Type B pancreatic cell (in vitro differentiated cells): ENCODE measurements at places on chromosomes 11 and 22. TPM values are rescaled to one million over a fixed set of nuclear protein-coding genes. Genes with fewer than 3 reads are reported as not detected.

OR52B2 gene
- total RNA-seq = not detected in 2 replicates

GRCh38 chr11:117771197-117771596, 25.8 kb downstream of the DSCAML1 start:
- no peak overlapping the region for H3K27ac ChIP-seq
- DNase-seq = no peak
- peaks cover 57% of the 10 kb centered on the region for H3K27me3 ChIP-seq
- H3K36me3 ChIP-seq = no peaks in the 10 kb centered on the region
- H3K4me1 ChIP-seq = peaks cover 5% of the 10 kb centered on the region

GRCh38 chr11:13166036-13166435, 111.6 kb upstream of the BMAL1 start:
- no peaks in the 10 kb centered on the region for H3K4me1 ChIP-seq
- H3K27me3 ChIP-seq = peaks cover 3% of the 10 kb centered on the region
- H3K4me3 ChIP-seq = no peak overlapping the region
- no peak for DNase-seq
- no peak overlapping the region for H3K27ac ChIP-seq
- no peaks in the 10 kb centered on the region for H3K36me3 ChIP-seq

DNA sequence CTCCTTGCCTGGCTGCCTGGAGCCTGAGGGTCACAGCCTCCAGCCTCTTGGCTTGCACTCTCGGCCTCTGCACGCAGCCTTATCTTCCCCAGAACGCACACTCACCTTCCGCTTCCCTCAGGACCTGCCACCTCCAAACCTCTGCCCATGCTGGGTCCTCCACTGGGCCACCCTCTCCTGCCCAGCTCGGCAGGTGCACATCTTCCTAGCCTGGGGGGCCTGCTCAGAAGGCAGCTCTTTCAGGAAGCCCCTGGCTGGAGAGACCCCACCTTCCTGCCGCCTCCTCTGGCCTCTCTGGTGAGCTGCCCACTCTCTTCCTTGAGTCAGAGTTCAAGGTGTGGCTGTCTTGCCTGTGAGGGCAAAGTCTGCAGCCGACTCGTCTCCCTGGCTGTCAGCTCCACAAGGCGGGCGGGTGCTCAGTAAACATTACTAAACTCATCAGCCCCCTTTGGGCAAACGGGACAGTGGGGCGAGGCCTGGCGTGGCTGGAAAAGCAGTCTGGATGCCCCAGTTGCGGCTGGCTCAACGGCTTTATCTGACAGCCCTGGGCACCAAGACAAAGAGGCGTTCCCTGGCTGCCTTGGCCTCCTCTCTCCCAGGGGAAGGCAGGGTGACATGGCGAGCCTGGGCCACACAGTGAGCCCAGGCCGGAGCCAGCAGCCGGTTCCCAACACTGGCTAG, 1.7 kb upstream of the LINC01488 start:
- H3K4me3 ChIP-seq = peak overlapping the region; percentile 59
- DNase-seq = no peak
- H3K27ac ChIP-seq = peak overlapping the region; percentile 58
- H3K36me3 ChIP-seq = no peaks in the 10 kb centered on the region
- peaks cover 9% of the 10 kb centered on the region for H3K4me1 ChIP-seq

DNA sequence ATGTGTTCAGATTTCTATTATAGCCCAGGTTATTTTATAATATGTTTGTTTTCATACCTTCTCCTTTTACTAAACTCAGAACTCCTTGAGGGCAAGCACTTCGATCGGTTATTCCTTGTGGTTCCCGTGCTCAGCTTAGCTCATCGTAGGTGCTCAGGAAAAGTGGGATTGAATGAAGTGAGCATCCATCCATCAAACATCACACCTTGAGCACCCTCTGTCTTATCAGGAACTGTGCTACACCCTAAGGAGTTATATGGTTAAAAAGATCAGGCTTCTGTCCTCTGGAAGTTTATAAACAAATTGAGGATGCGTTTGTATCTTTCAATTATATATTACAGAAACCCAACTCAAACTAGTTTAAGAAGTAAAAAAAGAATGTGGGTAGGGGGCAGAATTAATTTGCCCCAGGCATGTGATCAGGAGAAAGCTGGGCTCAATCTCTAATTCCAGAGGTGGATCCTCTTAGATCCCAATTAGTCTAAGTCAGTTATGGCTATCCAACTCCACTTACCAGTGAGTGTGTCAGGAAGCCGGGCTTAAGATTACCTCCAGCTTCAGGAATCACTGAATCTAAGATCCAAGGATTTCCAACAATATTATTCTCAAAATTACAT, 59.9 kb upstream of the RRAS2 start:
- peaks cover 9% of the 10 kb centered on the region for H3K4me1 ChIP-seq
- H3K4me3 ChIP-seq = no peak overlapping the region
- no peak for DNase-seq
- no peak overlapping the region for H3K27ac ChIP-seq

DNA sequence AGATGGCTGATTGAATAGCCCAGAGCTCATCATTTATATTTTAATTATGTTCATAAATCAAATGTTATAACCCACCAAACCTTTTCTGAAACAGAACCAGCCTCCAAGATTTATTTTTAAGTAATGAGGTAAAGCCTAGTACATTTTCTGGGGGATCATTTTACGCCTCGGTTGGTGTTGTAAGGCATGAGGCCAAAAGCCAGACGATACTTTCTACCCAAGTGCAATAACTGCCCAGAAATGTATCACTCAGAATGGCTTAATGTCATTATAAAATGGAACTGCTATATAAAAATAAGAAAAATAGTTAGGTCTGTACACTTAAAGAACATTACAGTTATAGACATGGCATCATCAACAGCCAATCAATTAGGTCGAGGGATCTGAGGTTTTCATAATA, 283.3 kb downstream of the CADM1 start:
- H3K4me3 ChIP-seq = no peak overlapping the region
- peaks cover 30% of the 10 kb centered on the region for H3K36me3 ChIP-seq
- no peak for DNase-seq
- H3K27ac ChIP-seq = no peak overlapping the region

DNA sequence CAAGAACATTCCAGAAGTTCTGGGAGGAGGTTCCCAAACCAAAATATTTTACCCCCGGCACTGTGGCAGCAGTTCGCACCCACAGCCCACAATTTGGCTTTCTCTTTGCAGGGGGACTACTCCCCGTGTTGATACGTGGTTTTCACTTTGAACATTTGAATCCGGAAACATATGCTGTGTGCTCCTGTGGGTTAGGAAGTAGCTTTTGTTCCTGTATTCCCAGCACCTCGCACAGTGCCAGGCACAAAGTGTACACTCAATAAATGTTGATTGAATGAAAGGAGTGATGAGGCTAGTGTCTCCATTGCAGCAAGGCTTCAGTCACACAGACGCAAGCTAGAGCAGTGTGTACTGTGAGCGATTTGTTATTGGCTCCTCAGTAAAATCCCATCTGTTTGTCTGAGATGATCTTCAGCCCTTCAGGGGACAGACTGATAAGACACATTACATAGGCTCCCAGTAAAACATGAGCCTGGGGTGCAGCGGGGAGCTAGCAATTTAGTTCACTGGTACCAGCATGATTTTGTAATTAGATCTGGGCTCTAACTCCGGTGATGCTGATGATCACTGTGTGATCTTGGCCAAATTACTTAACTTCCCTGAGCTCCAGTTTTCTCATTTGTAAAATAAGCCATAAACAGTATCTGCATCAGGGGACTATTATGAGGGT, 2.2 kb downstream of the LAYN start:
- no peak overlapping the region for H3K27ac ChIP-seq
- DNase-seq = no peak
- H3K27me3 ChIP-seq = peaks cover 54% of the 10 kb centered on the region
- peaks cover 23% of the 10 kb centered on the region for H3K4me1 ChIP-seq

DNA sequence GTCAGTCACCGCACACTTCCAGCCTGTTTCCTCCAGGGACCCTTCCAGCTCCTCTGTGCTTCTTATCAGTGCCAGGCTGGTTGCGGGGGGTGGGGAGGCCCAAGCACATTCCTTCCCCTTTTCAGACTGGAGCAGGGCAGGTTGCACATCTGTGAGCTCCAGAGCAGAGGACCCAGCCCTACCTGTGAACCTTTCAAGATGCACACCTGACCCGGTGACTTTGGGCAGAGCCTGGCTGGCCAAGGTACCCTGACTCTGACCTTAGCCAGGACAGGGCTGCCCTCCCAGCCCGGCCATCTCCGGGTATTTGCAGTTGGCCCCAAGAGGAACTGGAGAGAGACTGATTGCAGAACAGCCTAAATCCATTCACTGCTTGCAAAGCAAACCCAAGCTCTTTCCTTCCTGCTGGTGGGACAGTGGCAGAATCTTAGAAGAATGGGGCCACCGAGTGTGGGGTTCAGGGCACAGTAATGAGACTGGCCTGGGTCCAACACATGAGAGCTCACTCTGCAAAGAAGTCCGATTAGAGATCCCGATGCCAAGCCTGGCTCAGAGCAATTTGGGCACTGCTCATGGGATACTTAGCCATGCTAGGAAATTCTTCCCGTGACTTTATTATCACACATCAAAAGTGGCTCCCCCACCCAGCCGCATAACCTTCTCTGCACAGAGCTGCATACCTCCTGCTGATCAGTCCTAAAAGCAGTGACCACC, 64.7 kb upstream of the CCND1 start:
- no peak for DNase-seq
- no peak overlapping the region for H3K27ac ChIP-seq
- no peaks in the 10 kb centered on the region for H3K4me1 ChIP-seq
- H3K36me3 ChIP-seq = no peaks in the 10 kb centered on the region

DNA sequence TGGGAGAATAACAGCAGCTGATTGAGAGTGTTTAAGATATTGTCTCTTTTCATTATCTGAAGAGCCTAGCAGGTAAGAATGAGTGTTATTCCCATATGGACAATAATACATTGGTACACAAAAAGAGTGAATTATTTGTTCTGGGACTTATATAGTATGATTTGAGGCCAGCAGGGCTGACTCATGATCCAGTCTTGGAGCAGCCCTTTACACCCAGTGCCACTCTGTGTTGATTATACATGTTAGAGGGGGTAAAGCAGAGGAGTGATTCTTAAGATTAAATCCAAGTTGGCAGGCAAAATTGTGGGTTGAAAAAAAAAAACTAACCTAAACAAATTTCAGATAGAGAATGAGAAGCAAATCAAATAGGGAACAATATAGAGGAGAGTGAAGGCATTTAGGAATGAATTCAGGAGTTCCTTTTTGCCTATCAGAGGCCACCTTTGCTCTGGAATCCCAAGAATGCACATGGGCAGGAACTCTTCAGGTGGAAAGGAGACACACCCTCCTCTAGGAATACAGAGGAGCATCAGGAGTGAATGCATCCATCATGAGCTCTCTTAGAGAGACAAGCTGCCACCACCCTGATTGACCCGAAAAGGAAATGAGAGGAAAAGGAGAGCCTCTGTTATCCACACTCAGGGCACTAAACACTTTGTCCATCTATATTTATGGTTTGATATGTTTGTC, 19.2 kb upstream of the MRGPRX1 start:
- no peaks in the 10 kb centered on the region for H3K36me3 ChIP-seq
- no peak overlapping the region for H3K4me3 ChIP-seq
- H3K4me1 ChIP-seq = no peaks in the 10 kb centered on the region
- peaks cover 3% of the 10 kb centered on the region for H3K27me3 ChIP-seq
- peak overlapping the region; percentile 77 for H3K27ac ChIP-seq
